GM03348 (cell line): ENCODE measurements at places on chromosomes 13 and 19.

DNA sequence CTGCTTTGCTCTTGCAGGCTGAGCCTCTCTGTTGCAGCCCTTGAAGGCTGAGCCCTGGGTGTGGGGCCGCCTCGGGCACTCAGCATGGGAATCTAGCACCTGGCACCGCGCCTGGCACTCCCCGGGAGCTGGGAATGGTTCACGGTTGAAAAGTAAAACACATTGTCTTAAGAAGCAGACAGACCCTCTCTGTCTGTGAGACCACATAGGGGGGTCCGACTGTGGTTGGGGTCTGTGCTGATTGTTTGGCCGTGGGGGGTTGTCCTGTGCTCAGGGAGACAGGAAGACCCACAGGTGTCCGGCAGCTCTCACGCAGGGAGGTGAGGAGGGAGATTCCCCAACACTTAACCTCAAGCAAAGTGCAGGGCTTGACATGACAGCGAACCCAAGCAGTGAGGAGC lies 64.8 kb downstream of the SOX1 start:
- no peak for DNase-seq

GRCh38 chr13:113783966-113784644 lies 25.1 kb downstream of the TMEM255B start:
- no peak for DNase-seq

- DNase-seq, result no peak
Measured at GRCh38 chr19:45262570-45262969, 11.5 kb downstream of the MARK4 start.

DNA sequence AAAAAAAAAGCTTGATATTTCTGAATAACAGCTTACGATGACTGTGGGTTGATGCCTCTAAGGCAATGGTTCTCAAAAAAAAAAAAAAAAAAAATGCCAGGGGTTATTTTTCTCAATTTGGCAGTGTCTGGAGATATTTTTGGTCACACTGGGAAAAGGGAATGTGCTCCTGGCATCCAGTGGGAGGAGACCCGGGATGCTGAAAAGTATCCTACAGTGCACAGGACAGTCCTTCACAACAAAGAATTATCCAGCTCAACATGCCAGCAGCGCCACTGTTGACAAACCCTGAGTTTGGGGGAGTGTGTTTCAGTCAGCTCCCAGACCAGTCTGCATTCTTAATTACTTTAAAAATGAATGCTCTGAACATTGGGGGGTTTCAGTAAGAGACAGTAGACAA lies 54.5 kb downstream of the FLT3 start:
- DNase-seq, result no peak

- DNase-seq, result no peak
Measured at GRCh38 chr13:32587811-32588170, 1.5 kb downstream of the PDS5B start.
